Left lung (tissue), 14 donors: ENCODE measurements at places on chromosomes 1 and 21.

GRCh38 chr1:199758626-199759255 is 268.8 kb upstream of the NR5A2 start:
- DNase-seq: no peak

GRCh38 chr21:36111238-36111637 is 23.6 kb upstream of the CBR3 start:
- no peak for DNase-seq

DNA sequence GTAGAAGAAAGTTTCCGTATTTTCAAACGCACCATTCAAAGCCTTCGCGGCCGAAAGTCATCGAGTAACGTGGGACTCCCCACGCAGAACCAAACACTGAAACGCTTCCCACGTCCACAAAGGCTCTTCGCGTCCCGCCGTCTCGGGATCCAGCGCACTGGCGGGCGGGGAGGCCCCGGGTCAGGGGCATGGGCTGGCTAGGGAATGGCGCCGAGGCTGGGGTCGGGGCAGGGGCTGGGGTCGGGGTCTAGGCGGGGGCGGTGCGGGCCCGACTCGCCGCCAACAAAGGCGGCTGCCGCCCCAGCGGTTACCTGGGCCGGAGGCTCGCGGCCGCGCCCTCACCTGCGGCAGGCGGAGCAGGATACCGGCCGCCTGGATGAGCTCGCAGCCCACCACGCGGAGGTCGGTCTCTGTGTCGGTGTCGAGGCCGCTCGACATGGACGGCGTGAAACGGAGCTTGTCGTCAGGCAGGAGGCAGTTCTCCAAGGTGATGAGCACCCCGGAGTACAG is 403 bp downstream of the CCNL2 start:
- DNase-seq: no peak

DNA sequence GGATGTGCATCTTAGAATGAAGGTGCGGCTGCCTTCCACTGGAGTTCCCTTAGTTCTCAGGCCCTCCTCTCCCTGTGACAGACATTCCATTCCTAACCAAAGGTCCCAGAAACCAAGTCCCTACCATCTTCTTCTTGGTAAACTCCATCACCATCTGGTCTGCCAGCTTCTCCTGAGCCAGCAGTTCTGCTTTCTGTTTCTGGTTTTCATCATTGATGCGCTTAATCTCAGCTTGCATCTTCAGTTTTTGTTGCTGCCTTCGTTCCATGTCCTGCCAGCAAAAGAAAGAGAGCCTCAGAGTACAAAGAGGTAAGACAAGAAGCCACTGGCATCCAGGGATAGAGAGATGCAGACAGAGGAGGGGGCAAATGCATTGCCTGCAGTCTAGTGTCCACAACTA is 18.0 kb upstream of the VSIG8 start:
- no peak for DNase-seq

- no peak for DNase-seq
Observed at GRCh38 chr1:239383714-239384113, 2.7 kb upstream of the CHRM3 start.

- DNase-seq: no peak
Observed at GRCh38 chr21:40723317-40723716, 123.6 kb downstream of the DSCAM start.
